Aorta (tissue), 5 donors: ENCODE measurements at places on chromosomes 7 and 10.

DNA sequence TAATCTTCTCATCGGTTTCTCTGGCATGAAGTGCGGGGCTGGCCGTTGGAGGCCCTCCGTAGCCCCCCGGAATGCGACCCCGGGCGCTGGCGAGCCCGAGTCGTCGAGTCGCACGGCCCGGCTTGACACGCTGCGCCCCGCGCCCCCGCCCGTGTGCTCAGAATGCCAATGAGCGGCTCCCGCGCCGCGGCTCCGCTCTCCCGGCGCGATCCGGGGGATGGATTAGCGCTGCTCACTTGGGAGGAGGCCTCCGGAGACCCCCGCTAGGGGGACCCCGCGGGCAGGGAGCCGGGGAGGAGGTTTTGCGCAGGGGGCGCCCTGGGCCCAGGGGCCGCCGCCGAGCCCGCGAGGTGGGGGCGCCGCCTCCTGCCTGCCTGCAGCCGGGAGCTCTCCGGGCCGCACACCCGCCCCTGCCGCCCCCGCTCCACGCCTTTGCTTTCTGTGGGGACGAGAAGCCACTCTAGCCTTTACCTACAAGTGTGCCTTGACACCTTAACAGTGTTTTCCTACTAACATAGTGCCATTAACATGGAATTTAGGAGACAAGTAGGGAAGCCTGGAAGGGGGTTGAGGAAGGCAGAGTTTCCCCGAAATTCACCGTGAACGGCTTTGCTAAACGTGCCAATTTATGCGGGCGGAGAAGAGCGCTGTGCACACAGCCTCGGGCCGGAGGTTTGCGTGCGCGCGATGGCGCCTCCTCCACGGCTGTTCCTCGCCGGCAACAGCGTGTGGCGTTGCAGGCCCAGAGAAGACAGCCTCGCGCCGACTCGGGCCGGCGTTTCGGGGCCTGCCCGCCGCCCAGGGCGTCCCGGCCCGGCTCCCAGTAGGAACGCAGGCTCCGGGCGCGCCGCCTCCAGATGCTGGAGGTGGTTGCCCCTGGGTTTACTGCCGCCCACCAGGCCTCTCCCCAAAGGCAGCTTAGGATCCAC is 7.1 kb downstream of the SHH start:
- no peaks in the 10 kb centered on the region for H3K36me3 ChIP-seq
- H3K27me3 ChIP-seq, result no peaks in the 10 kb centered on the region
- no peaks in the 10 kb centered on the region for H3K4me1 ChIP-seq
- H3K27ac ChIP-seq, result no peak overlapping the region

DNA sequence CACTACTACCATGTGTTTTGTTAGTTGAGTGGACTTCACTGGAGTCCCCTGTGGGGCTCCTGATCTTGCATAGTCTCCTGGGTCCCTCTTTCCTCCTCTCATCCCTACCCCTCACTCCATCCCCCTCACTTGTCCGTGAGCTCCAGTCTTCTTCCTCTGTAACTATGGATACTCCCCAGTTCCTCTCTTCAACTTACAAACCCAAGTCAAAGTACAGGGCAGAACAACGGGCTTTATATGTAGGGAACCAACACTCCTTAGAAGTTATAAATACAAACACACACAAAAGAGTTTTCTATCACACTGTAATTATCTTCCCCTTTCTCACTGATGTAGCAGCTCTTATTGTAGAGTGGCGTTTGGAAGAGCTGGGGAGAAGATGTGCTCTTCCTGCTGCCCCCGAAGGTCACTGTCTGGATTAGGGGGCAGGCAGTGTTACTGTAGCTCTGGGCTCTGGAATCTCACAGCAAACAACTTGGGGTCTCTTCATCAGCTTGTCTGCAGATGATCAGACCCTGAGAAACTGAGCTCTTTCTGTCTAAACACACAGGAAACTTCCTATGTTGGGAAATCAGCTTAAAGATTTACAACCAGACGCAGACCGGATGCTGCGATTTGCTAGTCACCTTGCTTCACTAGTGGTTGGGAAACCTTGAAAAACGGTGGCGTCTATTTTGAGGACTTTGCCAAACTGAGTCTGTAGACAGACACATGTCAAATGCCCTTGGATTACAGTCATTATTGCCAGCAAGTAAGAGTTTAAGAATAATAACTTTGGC is 13.6 kb downstream of the SNX10 start:
- no peak overlapping the region for H3K4me3 ChIP-seq
- H3K27me3 ChIP-seq, result no peaks in the 10 kb centered on the region
- no peak overlapping the region for H3K27ac ChIP-seq
- no peaks in the 10 kb centered on the region for H3K4me1 ChIP-seq
- no peak for DNase-seq

DNA sequence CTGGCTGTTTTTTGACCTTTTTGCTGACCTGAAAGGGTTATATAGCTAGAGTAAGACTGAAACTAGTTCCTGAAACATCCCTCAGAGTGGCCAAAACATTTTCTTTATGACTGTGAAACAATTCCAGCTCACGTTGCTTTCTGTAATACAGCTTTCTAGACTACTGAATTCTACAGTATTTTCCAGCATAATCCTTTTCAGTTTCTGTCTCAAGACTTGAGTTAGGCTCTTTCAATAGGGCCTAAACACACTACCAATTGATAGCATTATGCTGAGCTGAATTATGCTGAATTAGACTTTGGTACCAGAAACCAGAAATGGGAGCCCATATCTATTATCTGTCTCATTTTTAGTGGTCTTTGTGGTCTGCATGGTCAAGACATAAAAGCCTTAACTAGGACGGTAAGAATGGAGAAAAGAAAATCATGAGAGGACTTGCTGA is 72.6 kb downstream of the EPDR1 start:
- no peaks in the 10 kb centered on the region for H3K36me3 ChIP-seq
- no peaks in the 10 kb centered on the region for H3K27me3 ChIP-seq
- DNase-seq, result no peak
- no peaks in the 10 kb centered on the region for H3K4me1 ChIP-seq

DNA sequence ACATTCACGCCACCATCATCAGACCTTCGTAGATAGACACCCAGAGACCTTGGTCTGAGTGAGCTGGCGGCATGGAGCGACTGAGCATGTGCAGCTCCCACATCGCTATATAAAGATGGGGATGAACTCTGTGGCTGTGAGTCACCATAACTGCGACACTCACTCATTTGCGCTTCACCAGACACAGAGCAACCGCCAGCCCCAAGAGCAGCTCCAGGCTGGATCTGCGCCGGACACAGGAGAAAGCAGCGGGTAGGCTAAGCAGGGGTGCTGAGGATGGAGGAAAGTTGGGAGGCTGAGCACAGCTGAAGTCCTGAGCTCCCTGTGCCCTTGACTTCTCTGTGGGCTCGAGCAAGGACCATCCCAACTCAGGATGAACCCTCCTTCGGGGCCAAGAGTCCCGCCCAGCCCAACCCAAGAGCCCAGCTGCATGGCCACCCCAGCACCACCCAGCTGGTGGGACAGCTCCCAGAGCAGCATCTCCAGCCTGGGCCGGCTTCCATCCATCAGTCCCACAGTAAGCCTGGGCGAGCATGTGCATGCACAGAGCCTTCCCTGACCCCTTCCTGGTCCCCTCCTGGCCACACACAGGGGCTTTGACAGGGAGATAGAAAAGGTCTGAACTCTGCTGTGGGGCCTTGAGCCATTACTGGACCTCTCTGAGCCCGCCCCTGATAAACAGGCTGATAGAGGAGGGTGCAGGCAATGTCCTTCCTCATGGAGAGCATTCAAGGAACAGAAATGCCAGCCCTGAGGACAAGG is at the start of gene OPN4:
Gene OPN4 (plus strand): TSS at position 137 of the 762 bp plus-strand sequence. CDS start 237 bp downstream, at position 374.
- H3K4me3 ChIP-seq, result no peak within 1 kb of the TSS
- H3K36me3 ChIP-seq, result no peaks in the 10 kb centered on the region
- H3K4me1 ChIP-seq, result no peaks in the 10 kb centered on the region
- peak; percentile 52 for DNase-seq

DNA sequence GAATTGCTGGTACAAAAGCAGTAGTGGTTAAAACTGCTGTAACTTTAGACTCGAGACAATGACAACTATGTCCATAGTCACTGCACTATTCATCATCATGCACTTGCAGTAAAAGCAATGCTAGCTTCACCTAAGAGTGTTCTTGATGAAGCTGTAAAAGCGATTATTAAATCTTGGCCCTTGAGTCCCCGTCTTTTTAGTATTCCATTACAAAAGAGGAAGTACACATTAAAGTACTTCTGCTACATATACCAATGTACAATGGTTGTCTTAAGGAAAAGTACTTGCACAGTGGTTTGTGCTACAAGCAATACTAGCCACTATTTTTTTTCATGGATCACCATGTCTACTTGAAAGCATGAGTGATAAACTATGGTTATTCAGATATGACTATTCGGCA is 78.3 kb downstream of the ATAD1 start:
- no peaks in the 10 kb centered on the region for H3K36me3 ChIP-seq
- DNase-seq, result no peak
- H3K4me3 ChIP-seq, result no peak overlapping the region
- no peaks in the 10 kb centered on the region for H3K4me1 ChIP-seq

DNA sequence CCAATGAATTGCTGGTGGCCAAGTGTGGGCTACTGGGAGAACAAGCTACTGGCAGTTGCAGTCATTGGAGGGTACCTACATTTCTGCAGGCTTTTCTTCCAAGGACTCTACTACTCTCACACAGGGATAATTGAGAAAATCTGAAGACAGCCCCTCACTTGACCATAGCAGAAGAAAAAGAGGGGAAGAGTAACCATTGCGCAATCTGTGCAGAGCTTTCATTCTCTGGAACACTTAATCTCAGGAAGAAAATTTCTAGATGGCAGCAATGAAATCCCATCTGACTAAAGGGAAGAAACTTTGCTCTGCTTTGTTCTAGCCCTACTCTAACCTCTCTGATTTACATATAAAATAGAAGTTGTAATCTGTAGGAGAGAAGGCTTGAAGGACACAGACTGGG is 1239.6 kb upstream of the SORCS1 start:
- no peaks in the 10 kb centered on the region for H3K27me3 ChIP-seq
- no peak for DNase-seq
- H3K36me3 ChIP-seq, result no peaks in the 10 kb centered on the region
- no peaks in the 10 kb centered on the region for H3K4me1 ChIP-seq
- no peak overlapping the region for H3K4me3 ChIP-seq
- H3K27ac ChIP-seq, result no peak overlapping the region

GRCh38 chr10:124066126-124066700 is 27.2 kb downstream of the CHST15 start:
- no peak overlapping the region for H3K27ac ChIP-seq
- no peaks in the 10 kb centered on the region for H3K27me3 ChIP-seq
- no peaks in the 10 kb centered on the region for H3K36me3 ChIP-seq

DNA sequence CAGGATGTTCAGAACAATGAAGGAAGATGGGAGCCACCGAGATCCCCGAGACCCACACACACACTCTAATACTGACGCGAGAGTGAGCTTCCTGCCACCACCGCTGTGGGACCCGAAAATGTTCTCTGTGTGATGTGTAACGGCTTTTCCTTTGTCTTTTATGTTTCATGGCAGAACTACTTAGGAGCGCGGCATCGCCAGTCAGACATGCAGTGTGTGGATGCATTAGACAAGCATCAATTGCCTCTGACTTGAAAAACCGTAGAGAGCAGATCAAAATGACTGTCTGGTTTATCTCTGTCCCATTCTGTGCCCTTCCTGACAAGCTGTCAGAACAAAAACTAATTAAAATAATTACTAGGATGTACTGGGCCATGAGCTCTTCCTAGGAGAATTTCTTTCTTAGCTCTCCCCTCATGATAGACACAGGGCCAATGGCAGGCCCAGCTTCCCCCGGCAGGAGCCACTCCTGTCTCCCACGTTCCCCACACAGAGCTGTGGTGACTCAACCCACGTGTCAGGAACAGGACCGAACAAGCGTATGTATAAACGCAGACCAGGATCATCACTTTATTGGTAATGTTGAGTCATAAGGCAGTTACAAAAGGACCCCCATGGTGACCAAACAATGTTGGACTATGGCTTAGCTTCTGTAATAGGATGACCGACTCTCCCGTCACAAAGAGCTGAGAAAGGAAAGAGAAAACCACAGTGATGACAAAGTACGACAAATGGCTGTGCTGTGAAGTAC is 705.0 kb downstream of the PARD3 start:
- H3K27me3 ChIP-seq, result no peaks in the 10 kb centered on the region
- H3K27ac ChIP-seq, result no peak overlapping the region

- no peak overlapping the region for H3K4me3 ChIP-seq
- H3K4me1 ChIP-seq, result no peaks in the 10 kb centered on the region
Observed at GRCh38 chr10:95234951-95235350, 40.9 kb downstream of the ACSM6 start.

DNA sequence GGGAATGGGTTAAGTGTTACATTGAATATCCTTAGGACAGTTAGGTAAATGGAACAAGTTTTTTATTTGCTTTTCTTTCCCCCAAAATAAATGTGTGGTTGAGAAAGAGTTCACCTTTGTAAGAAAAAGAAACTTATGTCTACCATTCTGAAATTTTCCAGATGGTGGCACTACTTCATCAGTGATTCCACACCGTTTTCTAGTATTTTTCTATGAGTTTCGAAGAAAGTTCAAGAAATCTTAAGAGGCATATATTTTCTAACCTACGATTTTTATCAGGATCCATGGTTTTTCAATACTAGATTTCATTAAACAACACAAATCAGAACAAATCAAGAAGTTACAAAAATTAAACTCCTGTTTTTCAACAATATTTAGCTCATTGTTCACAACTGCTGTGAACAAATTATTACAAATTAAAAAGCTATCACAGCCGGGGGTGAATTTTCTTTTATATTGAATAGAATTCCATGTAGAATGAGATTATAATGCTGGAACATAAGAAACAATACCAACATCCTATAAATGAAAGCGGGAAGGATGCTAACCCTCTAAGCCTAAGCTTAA is 163.1 kb upstream of the NPVF start:
- H3K4me1 ChIP-seq, result peaks cover 4% of the 10 kb centered on the region
- H3K36me3 ChIP-seq, result no peaks in the 10 kb centered on the region
- H3K4me3 ChIP-seq, result no peak overlapping the region
- no peak overlapping the region for H3K27ac ChIP-seq

DNA sequence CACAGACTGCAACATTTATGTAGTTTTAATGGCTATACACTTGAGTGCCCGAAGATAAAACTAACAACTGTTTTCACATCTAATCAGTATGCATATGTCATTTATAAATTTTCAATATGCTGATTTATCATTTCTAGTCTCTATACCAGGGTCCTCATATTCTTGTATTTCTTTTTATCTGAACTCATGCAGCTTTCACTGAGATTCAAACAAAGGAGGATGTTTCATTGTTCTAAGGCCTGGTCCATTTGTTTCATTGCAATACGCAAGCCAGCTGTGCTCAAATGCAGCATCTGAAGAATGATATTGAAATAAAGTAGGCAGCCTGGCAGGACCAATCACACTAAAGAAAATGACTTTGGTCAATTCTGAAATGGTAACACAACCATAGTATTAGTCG is 31.7 kb downstream of the MAGI2 start:
- H3K36me3 ChIP-seq, result no peaks in the 10 kb centered on the region
- no peak overlapping the region for H3K4me3 ChIP-seq
- H3K27me3 ChIP-seq, result no peaks in the 10 kb centered on the region
- H3K4me1 ChIP-seq, result no peaks in the 10 kb centered on the region
